ENCODE measurements at places on chromosomes 2 and 18.

GRCh38 chr2:144570566-144570965, 50.6 kb upstream of the ZEB2 start:
- DNase-seq, result no peak

DNA sequence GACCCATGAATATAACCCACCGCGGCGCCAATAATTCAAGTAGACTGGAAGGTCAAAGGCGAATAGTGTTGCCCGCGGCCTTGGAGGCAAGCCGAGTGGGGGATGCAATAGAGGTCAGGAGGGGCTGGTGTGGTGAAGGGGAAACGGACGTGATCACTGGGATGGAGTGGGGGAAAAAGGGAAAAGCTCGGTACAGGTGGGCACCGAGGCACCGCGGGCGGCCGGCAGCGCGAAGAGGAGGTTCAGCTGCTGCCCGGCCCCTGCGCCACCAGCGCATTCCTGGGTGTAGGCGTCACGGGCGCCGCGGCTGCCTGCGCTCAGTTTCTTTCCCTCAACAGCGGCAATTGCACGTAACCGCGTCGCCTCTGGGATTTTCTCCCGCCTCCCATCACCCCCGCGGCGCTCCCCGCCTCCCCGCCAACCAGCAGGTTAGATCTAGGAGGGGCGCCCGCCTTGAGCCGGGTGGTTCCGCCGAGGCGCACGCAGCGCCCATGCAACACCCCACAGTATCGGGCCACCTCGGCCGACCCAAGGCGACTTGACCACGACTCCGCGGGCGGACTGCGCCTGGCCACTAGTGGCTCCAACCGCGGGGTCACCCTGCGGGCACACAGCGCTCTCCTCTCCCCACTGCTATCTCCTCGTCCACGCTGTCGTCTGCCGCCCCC, 1.5 kb downstream of the RND3 start:
- peak; percentile 79 for DNase-seq

GRCh38 chr2:21277068-21278056, 153.6 kb downstream of the TDRD15 start:
- DNase-seq, result no peak

DNA sequence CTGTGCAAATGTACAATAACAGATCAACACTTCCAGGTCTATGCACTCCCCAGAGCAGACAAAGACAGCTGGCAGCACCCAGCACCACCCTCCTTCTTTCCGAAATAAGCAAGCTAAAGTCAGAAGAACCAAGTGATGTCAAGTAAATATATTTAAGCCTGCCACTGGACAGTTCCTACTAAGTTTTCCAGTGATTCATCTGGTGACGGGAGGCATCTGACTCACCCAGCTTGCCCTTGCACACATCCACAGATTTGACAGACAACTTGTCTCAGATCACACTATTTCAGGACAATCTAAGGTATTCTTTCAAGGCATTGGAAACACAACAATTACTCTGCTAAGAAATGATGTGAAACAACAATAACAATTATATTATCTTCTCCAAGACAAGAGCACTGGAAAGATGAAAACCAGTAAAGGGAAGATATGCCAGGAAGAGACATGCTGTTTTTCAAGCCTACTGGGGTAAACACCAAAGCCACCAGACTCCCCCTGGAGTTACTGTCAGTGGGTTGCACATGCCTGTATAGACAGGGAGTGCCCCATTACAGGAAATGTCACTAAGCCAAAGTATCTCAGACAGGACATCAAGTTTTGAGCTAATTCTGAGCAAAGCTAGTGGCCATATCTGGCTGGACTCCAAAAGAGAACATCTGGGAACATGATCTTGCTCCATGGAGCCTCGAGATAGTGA, 287.9 kb upstream of the KLHL29 start:
- no peak for DNase-seq

DNA sequence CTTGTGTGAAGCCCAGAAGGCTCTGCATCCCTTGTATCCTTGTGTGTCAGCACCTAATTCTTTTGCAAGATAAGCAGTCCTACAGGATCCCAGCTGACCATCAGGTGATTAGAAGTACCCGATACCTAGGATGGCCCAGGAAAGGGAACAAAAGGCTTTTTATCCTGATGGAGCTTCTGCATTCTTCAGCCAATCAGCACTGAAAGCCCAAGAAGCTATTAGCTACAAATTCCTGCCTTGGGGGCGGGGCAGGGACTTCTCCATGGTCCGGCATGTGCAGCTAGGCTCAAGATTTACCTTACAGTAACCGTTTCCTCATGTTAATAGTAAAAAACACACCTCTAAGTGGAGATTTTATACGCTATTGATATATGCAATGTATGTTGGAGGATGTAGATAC, 264.6 kb upstream of the THUMPD2 start:
- DNase-seq, result no peak

- DNase-seq, result peak; percentile 58
These were observed 26.8 kb downstream of the MOGAT1 start for GRCh38 chr2:222698276-222698675.

DNA sequence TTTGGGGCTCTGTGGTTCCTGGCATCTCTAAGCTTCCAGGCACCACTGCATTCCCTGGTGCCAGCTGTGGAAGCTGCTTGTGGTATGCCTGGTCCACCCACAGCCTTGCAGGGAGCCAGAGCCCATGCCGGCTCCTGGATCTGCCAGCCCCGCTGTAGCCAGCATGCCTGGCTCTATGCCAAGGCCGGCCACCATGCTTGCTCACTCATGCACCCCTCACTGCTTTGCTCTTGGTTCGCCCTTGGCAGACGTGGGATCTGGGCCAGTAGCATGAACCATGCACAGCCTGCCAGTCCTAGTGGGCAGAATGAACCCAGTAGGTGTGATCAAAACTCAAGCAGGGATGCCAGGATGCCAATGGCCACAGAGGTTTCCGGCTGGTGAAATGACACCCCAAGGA, 634.2 kb upstream of the TMEFF2 start:
- no peak for DNase-seq

DNA sequence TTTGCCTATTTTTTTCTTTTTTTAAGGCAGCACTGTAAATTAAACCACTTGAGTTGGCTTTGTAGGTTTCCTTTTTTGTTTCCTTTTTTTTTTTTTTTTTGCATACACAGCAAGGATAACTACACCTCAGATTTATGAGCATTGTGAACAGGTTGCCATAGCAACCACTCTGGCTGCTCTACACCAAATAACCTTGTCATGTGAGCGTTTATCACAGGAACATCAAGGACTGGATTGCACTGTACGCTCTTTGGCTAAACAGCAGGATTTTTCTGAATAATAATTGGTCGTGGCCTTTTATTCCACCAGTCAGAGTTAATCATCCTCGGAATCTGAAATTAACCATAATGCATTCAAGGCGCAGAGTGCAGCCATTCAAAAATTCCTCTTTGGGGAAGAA, 199.1 kb upstream of the SLC14A2 start:
- DNase-seq, result no peak

DNA sequence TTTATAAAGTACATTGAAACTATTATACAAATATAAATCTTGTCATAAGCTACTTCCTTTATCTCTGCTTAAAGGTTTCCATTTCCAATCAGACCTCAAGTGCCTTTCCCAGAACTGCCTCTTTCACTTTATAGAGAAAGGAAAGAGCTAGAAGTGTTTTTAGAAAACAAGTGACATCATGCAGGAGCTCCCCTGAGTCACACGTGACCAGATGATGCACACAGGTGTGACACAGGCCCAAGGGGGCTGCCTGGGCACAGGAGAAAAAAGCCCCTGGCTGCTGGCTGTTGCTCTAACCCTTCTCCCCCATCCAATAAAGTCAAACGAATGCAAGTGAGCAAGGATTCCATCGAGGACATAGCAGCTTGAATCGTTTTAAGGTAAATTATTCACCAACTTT, 21.4 kb upstream of the SH3BP4 start:
- DNase-seq, result no peak

DNA sequence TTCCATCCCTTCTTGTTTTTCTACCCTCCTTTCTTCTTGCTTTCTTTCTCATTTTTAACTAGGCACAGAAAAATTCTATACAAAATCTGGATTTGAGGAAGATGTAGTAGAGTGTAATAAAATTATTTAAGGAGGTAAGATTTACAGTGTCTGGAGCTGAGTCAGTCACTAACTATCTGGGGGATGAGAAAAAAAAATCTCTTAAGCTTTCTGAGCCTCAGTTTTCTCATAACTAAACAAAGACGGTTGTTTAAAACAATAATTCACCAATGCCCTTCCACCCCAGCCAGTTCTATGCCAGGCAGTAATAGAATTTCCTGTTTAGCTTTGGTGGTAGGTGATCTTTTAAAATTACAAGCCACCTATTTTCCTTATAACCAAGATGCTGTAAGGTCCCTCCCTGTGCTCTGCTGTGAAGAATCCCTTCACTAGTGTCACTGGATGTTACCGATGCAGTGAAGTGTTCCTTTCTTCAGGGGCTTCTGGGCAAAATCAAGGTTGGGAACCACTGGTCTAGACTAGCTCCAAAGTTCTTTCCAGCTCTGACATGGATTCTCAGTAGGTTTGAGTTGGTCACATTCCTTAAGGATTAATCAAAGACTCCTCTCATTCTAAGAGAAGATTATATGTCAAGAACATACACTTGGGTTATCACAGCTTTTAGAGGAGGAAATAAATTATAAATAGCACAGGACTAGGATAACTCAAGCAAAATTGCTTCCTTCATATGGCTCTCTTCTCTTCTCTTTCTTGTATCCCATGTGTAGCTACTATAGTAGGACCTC, 289.0 kb downstream of the CDH2 start:
- no peak for DNase-seq

DNA sequence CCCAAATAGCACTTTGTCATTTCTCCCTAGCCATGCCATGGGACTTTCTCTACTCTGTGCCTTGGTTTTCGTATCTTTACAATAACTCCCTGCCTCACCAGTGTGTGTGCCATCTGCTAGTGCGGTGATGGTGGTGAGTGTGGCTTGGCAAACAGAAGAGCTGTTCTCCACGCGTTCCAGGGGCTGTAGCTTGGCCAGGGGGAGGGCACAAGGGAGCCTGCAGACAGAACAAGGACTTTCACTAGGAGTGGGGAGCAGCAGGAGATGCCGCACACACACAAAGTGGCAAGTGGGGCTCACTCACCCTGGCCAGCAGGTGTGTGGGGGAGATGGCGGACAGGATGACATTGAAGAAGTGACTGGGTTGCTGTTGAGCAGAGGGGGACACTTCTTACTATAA, 196.9 kb downstream of the HAUS1 start:
- no peak for DNase-seq

DNA sequence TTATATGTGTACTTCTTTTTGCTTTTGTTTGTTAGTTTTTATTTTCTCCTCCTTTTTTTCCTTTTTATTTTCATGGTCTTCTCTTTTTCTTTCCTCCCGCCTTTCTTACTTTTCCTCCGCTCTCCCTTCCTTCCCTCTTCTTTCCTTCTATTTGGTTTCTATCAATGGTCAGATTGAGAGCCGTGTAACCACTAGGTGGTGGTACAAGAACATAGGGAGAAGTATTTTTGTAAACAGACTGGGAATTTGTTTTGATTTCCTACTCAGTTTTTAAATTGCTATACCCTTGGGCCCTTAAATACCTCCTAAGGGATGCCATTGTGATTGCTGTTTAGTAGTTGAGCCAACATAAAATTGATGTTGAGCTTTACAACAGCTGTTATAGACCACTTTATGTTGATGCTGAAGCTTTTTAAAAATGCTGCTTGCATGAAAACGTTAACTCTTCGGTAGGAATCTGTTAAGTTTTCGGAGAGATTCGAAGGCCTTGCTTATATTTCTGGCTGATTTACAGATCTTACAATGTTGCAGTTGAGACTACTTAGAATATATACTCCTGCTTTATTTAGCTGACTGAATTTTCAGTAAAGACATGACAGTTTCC, 124.2 kb downstream of the UBE2E3 start:
- DNase-seq, result peak; percentile 56

DNA sequence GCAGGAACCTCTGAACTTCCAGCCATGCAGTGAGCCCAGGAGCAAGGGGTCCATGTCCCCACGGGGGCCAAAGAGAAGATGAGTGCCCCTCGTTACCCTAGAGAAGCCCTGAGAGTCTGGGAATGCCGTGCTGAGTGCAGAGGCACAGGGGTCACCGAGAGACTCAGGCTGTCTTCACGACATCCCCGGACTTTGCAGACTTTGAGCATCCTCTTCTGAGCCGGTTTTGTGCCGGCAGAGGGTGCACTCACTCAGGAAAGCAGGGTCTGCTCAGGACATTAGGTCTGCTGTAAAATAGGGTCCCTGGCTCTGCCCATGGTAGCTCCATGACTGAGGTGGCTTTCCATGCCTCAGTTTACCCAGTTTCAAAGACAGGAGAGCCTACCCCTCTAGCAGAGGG, 71.0 kb downstream of the GALNT14 start:
- DNase-seq, result no peak

DNA sequence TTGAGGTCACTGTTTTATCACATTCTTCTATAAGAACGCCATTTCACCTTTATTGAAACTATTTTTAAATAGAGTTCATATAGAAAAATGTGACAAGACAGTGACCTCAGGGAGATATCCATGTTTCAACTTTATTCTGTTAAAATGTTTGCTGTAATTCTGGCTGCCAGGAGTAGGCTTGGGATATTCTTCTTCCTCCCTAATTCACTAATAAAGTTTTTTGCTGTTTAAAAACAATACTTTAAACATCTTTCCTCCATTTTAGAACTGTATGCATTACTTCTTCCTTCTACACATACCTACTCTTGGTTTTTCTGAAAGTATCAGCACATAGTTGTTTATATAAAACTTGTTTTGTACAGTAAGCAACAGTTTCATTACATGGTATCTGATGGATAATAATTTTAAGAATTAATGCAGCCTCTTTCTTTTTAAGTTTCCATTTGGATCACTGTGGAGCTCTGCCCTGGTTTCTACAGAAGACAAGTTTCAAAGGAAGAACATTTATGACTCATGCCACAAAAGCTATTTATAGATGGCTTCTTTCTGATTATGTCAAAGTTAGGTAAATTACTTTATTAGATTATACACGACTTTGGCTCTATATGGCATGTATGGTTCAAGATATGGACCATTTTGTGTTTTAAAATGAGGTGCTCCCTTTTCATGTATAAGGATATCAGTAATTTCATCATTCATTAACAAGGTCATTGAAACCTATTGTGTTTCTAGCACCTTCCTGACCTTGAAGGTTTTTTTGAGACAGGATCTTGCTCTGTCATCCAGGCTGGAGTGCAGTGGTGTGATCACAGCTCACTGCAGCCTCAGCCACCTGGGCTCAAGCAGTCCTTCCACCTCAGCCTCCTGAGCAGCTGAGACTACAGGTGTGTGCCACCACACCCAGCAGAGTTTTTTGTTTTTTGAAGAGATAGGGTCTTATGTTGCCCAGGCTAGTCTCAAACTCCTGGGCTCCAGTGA, 7.2 kb downstream of the CPSF3 start:
- DNase-seq, result peak; percentile 50

GRCh38 chr2:107258531-107259407, 372.8 kb upstream of the ST6GAL2 start:
- no peak for DNase-seq

- DNase-seq, result no peak
These were observed 315.3 kb upstream of the GULP1 start for GRCh38 chr2:187976259-187976985.

DNA sequence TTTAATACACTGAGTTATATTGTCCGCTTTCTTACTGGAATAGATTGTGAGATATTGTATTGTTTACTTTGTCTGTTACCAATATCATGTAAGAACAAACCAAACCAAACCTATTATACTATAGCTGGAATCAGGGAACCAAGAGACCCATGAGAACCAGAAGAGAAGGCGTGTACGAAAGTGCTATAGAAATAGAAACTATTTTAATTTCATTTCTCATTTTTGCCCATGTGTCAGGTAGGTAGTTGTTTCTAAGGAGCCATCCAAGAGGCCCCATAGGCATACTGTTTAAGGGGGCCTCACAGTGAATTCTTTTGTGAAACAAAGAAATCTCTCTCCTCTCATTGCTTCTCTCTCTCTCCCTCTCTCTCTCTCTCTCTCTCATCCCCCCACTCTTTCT, 363.6 kb downstream of the RNF144A start:
- DNase-seq, result no peak

- DNase-seq, result no peak
These were observed 31.7 kb upstream of the ZCCHC2 start for GRCh38 chr18:62490967-62491695.
